ENCODE measurements at places on chromosomes 16 and 17.
A peak's percentile ranks its signal among the peaks of the same experiment; 100 is the strongest.

GRCh38 chr16:28267356-28267755 lies 25.0 kb upstream of the SBK1 start:
- no peak for DNase-seq

GRCh38 chr17:2593821-2594721 lies 617 bp downstream of the PAFAH1B1 start:
- DNase-seq = peak; percentile 83

GRCh38 chr16:66605979-66606751 lies 1.7 kb downstream of the CMTM3 start:
- no peak for DNase-seq

GRCh38 chr17:73667181-73667959 lies 23.1 kb upstream of the SDK2 start:
- DNase-seq = no peak

DNA sequence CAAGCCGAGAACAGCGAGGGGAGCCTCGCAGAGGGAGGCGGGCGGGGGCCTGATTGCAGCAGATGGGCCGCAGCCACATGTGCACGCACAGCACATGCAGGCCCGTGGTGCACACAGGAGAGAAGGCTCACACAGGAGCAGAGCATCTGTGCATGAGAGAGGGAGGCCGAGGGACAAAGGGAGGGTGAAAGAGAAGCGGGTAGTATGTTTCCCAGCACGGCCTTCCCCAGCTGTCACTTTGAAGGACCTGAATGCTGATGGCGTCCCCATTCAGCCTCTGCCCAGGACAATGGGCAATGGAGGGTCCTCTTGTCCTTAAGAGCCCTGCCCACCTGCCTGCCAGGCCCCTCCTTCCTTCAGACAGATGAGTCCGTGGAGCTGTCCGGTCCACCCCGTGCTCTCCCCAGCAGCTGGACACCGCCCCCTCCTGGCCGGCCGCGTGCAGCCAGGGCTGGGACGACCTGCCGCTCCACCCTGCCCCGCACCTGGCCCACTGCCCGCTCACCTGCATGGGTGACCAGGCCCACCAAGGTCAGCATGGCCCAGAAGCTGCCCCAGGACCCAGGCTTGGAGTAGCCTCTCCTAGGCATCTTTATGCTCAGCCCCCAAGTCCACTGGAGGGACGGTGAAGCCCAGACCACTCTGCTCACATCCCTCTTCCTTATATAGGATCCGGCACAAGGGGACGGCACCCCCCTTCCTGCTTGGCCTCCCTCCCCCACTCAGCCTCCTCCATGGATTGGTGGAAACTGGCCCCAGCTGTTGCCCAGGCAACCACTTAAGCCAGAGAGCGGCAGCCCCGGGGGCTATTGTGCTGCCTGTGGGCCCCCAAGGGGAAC lies at the start of gene BTBD17:
Gene BTBD17 (minus strand): TSS at position 639 of the 839 bp plus-strand sequence. CDS start 49 bp downstream, at position 590.
- peak; percentile 46 for DNase-seq

- DNase-seq = no peak
Measured at GRCh38 chr17:10756619-10757018, 26.8 kb upstream of the TMEM220 start.

- DNase-seq = peak; percentile 72
Measured at GRCh38 chr16:17416461-17417311, 54.1 kb downstream of the XYLT1 start.

DNA sequence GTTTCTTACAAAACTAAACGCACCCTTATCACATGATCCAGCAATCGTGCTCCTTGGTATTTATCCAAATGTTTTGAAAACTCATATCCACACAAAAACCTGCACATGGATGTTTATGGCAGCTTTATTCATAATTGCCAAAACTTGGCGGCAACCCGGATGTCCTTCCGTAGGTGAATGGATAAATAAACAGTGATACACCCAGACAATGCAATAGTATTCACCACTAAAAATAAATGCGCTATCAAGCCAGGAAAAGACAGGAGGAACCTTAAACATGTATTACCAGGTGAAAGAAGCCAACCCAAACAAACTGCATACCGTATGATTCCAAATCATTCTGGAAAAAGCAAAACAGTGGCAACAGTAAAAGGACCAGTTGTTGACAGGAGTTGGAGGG lies 10.0 kb downstream of the SPATA32 start:
- DNase-seq = no peak

- peak; percentile 77 for DNase-seq
Measured at GRCh38 chr17:57440522-57441269, 184.4 kb downstream of the MSI2 start.

DNA sequence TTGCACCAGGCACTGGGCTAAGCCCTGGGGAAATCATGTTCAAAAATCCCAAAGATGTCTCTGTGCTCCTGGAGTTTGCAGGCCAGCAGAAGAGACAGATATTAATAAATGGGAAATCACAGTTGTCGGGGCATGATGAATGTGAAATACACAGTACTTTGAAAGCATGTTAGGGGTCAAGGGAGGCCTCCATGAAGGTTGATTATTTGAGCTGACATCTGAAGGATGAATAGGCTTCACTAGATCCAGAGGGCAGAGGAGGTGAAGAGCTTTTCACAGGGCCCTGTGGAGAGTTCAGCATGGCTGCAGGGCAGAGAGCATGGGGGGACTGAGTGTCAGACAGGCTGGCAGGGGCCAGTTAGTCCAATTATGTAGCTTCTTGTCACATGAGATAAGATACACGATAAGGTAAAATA lies 2.6 kb downstream of the ANKRD40CL start:
- DNase-seq = no peak

GRCh38 chr17:40122999-40123810 lies 1.4 kb downstream of the MSL1 start:
- peak; percentile 58 for DNase-seq

DNA sequence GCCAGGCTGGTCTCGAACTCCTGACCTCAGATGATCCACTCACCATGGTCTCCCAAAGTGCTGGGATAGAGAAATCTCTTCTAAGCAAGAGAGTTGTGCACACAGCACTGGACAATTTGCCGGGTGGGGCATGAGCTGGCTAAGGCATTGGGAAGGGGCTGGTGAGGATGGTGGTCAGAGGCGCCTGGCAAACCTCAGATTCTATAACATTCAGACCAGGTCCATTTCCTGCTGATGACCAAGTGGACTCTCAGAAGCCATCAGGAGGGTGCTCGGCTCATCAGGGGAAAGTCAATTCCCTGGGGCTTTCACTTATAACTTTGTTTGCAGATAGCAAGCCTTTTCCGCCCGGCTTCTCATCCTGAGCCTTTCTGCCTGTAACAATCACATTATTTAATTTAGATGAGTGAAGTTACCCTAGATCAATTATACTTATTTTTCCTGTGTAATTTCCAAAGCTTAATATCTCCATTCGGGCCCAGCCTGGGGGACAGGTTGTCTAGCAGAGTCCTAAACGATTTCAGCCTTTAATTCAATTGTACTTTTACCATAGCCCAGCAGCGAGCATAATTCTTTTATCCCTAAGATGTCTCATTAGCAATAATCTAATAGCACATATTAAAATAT lies 15.0 kb upstream of the SLC6A2 start:
- DNase-seq = no peak

DNA sequence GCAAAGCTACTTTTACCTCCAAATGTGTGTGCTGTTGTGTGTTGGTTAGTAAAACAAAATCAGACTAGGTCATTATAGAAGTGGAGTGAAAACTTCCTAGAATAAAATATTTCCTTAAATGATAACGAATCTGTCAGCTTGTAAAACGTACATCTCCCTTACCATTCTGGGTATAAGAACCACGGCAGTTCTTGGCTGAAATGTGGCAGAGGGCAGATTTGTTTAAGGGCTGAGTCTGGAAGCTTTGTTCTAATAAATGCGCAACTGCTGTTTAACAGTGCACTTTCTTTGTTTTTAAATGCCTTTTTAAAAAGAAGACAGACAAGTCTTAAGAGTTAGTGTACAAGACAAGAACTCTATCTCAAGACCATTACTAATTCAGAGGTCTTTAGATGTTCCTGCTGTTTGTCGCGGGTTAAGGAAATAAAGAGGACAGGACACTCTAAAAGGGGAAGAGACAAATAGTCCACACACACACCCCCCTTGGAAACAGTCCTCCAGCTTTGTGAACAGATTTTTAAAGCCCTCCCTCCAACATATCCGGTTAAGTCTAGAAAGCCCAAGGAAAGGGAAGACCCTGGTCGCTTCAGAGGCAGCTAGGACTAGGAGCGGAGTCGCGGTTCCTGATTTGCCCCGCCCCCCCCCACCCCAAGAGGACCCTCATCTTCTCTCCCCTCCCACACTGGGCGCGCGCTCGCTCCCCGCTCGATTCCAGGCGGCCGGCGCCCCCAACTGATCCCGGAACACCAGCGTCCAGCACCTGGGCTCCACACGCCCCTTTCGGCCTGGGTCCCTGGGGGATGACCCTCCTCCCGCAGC lies 658 bp downstream of the SYNRG start:
- peak; percentile 44 for DNase-seq

- DNase-seq = no peak
Measured at GRCh38 chr17:17479209-17479608, 2.4 kb downstream of the MED9 start.

- DNase-seq = no peak
Measured at GRCh38 chr17:43383372-43383771, 15.4 kb upstream of the ARL4D start.

DNA sequence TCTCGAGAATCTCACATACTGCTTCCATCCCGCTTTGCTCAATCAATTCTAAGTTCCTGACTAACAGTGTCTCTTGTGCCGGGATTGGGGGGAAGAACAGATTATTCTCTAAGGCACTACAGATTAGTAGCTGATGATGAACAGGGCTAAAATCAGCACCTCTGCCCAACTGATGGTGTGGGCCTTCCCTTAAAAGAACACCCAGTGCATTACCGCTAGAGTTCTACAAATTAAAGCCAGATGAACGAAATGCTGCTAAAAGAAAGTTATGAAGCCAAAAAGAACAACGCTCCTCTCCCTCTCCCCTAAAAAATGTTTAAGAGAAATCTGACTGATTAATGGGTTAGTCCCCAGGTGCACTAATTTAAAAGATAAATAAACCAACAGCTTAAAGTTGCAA lies 4.4 kb downstream of the CDC27 start:
- peak; percentile 13 for DNase-seq

DNA sequence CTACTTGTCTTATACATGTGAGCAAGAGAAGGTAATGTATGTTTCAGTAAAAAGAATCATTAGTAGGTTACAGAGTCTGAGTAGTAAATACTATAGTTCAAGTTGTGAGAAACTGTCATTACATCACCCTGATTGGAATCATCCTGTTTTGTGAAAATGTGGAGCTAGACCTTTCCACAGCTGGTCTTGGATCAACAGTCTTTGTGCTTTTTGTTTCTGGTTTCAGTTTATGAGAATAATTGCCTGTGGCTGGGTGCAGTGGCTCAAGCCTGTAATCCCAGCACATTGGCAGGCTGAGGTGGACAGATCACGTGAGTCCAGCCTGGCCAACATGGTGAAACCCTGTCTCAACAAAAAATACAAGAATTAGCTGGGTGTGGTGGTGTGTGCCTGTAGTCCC lies 19.7 kb upstream of the SHISA9 start:
- DNase-seq = no peak

GRCh38 chr17:28916302-28916934 lies 13.5 kb upstream of the DHRS13 start:
- peak; percentile 68 for DNase-seq

DNA sequence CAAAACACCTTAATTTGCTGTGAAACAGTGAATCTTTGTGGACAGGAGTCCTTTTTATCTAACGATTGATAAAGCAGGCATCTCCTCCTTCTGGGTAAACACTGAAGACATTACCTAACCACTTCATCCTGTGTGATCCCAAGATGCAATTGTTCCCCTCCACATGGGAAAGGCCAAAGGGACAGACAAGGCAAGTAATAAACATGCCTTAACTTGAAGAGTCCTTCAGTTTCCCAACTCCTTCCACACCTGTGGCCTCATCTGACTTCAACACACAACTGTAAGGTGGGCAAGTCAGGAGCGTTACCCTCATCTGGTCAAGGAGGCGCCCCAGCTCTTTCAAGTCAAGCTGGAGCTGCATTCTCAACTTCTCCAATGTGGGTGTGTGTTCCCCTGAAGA lies 278.6 kb downstream of the ABCC12 start:
- DNase-seq = no peak

DNA sequence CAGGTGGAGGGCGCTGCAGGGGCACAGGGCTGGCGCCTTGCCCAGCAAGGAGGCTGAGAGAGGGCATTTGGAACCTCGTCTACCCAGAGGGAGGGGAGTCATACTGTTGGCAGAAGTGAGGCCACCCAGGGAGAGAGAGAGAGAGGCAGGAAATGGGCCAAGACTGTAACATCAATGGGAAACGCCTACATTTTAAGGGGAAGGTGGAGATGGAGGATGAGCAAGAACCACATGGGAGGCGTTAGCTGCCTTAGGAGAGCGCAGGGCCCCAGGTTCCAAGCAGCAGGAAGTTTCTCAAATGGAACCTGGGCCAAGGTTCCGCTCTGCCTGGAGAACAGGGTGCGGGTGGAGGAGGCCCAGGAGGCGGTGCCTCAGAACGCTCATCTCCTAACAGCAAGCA lies 2.7 kb upstream of the WFDC1 start:
- DNase-seq = no peak

DNA sequence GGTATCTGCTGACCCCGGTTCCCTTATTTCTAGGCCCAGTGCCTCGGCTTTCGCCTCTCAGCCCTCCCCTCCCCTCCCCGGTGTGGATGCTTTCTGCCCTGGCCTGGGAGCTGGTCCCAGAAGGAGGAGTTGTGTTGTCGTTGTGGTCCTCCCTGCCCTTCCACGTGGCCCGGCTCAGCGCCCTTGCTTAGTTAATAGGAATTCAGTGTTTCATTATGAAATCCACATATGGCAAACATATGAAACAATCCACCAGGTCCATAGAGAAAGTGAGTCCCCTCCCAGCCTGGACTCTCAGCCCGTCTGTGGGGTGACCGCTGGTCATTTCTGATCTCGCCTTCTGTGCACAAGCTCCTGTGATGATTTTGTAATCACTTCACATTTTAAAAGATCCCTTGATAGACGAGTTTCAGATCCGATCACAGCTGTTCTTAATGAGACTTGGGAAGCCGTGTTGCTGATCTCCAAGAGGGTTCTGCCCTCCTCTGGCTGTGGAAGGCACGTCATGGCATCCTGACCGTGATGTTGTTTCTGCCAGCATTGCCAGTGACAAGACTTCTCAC lies 112.1 kb downstream of the BANP start:
- DNase-seq = peak; percentile 90

GRCh38 chr17:82835122-82835521 lies 4.7 kb downstream of the ZNF750 start:
- no peak for DNase-seq

GRCh38 chr16:86594721-86595120 lies 16.4 kb downstream of the FOXL1 start:
- DNase-seq = peak; percentile 55

GRCh38 chr16:55294931-55295342 lies 29.1 kb upstream of the IRX6 start:
- peak; percentile 4 for DNase-seq

GRCh38 chr16:7644176-7644575 lies 311.5 kb downstream of the RBFOX1 start:
- DNase-seq = no peak

GRCh38 chr17:75114552-75115314 lies 5.0 kb downstream of the ARMC7 start:
- DNase-seq = no peak

GRCh38 chr17:1373707-1374237 lies 26.2 kb downstream of the YWHAE start:
- no peak for DNase-seq

GRCh38 chr16:69823831-69824563 lies 61.9 kb downstream of the WWP2 start:
- DNase-seq = no peak

GRCh38 chr16:86828653-86829052 lies 250.3 kb downstream of the FOXL1 start:
- no peak for DNase-seq

GRCh38 chr17:179781-180380 lies 1.6 kb downstream of the DOC2B start:
- DNase-seq = no peak

Data from foreskin fibroblast (primary cell).